ENCODE measurements at places on chromosomes 2 and 18.
A peak's percentile ranks its signal among the peaks of the same experiment; 100 is the strongest.

DNA sequence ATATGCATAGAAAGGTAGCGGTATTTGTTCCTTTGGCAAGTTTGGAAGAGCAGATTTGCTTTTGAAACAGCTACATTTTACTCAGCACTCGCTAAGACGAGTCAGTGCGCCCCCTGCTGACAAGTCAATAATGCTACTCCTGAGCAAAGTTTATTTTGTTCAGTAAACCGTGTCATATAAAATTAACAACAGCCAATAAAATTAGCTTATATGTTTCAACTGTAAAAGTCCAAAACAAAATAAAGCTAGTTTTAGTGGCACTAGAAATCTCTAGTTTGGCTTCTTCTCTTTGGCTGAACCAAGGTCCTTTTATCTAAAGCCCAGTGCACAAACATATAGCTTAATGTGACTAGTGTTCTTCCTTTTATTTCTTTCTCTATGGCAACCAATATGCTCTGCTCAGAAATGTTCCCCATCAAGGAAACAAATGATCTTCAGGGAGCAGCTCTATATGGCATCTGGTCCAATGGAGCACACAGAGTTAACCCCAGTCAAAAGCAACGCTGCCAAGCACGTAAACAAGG, 4.2 kb upstream of the POU3F3 start:
- DNase-seq: peak; percentile 79

GRCh38 chr2:237591141-237591881, 777 bp upstream of the RAB17 start:
- DNase-seq: no peak

- DNase-seq: no peak
Measured at GRCh38 chr2:190819840-190820301, 60.8 kb upstream of the GLS start.

DNA sequence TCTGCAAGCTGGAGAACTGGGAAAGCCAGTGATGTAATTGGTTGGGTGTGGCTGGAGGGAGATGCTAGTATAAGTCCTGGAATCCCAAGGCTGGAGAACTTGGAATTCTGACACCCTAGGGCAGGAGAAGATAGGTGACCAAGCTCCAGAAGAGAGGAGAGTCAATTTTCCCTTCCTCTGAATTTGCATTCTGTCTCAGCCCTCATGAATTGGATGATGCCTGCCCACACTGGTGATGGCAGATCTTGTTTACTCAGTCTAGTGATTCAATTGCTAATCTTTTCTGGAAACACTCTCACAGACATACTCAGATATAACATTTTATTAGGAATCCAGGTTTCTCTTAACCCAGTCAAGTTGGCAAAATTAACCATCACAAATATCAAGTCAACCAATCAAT, 287.2 kb downstream of the RDH14 start:
- no peak for DNase-seq

GRCh38 chr2:120448961-120449810, 103.2 kb downstream of the INHBB start:
- peak; percentile 35 for DNase-seq

DNA sequence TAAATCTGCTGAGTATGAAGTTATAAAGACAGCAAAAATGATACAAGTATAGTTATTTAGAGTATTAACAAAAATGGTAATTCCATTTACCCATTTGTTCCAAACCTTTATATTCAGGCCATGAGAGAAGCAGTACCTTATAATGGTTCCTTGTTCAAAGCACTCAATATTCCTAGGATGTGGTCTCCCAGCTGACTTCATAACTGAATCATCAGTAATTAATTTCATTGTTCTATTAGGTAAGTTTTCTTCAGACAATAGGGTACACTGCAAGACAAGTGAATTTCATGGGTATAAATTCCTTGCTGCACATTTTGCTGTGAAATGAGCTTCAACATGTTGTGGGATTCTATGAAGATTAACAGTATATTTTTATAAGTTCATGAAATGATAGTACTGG, 550.8 kb upstream of the ZEB2 start:
- DNase-seq: no peak

DNA sequence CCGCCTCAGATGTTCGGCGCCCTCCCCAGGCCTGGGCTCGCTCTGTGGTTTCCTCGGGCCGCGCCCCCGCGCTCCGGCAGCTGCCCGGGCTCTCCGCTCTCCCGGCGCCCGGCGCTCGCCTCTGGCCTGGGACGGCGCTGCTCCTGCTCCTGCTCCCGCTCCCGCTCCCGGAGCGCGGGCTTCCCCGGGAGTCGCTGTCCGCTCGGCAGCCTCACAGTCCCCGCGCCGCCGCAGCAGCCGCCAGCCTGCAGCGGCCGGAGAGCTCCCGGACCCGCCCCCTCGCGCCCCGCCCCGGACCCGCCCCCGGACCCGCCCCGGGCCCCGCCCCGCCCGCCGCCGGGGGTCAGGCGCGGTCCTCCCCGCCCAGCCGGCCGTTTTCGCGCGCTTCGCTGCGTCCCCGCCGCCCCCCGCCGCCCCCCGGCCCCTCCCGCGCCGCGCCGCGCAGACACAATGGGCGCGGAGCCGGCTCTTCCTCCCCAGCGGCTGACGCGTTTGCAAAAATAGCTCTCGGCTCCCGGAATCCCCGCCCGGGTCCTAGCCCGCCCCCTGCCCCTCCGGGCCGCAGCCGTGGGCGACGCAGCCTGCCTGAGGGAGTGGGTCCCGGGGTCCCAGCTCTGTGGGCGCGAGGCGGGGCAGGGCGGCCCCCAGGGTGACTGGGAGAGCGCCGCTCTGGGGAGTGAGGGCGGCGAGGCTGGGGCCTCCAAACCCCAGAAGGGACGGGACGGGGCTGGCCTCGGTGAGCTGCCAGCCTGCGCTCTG, at the start of gene ARL4C:
Gene ARL4C, minus strand, starts transcription at position 247 of the 759 bp plus-strand sequence. CDS start 495 bp downstream, outside the sequence.
- DNase-seq: peak; percentile 42

GRCh38 chr18:5058768-5059695, 138.0 kb downstream of the AKAIN1 start:
- DNase-seq: no peak

GRCh38 chr2:78940998-78941397, 84.5 kb upstream of the REG3G start:
- DNase-seq: no peak

DNA sequence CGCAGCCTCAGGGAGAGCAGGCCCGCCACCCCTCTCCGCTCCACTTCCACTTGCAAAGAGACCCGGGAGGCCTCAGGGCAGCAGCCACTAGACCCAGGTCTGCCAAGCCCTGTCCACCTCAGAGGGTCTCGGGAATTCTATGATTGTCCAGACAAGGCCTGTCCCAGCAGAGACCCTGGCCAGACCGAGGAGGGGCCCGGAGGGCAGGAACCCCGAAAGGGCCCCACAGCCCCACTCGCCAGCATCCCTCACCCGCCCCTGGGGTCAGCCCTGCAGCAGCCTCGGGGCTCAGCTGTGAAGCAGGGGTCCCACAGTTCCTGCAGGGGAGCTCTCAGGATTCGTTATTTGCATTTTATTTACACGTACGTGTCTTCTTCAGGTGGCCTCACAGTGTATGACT, 269.5 kb downstream of the EIPR1 start:
- no peak for DNase-seq

DNA sequence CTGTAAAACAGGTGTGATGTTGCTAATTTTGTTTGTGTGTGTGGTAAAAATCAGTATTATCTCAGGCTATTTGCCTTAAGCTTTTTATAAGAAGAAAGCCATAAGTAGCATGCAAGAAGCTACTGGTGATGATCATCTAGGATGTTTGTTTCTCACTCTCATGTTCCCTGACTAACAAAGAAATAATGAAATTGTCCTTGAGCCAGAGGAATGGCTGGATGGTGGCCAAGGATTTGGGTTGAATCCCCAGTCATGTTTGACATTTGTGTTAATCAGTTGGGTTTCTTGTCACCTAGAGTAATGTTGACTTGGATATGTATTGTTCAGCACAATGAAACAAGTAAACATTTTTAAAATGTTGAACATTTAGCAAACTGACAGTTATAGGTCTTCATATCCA, 496.8 kb upstream of the ZEB2 start:
- no peak for DNase-seq

DNA sequence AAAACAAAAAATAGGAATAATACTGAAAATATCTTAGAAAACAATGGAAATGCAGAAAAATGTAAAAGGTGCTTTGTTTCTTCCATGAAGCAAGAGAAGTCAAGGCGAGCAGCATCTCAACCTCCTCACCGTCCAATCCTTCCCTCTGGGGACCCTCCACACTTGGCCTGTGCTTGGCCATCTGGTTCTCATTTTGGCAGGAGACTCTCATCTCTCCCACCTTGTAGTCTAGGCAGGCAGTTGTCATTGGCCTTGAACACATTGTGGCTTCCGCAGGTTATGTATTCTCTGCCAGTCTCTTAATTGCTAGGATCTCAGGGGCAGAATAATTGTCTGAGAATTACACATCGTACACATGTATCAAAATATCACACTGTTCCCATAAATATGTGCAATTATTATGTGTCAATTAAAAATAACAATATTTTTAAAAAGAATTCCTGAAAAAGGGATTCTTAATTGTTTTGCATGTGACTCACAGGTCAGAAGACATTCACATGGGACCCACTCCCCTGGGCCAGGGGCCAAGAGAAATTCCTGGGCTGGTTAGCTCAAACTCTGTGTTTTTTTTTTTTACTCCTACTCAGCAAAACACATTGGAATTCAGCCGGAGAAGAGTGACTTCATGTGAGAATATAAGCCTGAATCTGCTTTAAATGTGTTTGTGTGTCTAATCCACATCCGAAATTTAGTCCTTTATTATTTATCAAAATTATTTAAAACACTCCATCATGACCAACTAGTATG, 14.0 kb upstream of the ANKRD62 start:
- DNase-seq: no peak

DNA sequence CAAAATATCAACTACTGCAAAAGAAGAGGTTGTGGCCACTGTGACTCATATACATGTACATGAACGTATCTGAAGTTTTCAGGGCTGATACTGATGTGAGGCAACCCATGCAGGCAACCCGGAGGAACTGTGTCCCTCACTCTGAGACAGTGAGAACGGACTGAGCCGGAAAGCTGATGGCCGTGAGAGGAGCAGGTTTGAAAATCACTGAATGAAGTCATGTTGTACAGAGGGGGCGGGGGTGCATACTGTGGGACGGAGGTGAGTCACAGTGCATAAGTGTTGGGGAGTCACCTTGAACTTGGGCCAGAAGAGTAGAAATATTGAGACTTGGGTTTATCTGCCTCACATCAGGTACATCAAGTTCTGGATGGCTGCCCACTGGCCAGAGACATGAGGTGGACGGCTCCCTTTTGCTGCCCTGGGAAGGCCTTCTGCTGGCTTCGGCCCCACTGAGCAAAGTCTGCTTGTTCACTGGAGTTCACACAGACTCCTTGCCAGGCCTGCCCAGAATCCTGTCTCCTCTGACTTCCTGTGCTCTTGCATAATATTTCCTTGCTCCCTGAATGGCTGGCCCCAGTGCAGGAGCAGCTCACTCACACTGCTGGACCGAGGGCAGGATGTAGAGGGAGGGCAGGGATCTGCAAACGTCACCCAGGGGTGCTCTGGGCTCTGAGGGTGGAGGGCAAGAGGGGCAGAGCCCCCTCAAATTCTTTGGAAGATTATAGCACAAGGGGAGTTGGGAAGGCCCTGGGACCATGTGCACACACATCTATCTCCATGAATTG, 18.1 kb downstream of the EPAS1 start:
- DNase-seq: peak; percentile 56

DNA sequence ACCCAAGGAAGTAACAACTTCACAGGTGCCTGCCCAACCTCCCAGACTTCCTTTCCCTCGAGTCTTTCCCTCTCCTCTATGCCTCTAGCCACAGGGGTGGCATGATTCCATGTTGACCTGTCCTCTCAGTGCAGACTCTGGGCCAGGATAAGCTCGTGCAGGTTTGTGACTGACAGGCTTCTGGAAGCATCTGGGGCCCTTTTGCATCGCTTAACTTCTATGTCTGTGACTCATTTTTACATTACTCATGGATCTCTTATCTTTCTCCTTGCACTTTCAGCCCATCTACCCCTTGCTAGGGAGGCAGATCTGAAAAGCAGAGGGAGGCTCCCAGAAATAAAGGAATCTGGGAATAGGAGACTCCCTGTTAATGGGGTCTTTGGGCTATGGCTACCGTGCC, 98.5 kb upstream of the RIOK3 start:
- no peak for DNase-seq

DNA sequence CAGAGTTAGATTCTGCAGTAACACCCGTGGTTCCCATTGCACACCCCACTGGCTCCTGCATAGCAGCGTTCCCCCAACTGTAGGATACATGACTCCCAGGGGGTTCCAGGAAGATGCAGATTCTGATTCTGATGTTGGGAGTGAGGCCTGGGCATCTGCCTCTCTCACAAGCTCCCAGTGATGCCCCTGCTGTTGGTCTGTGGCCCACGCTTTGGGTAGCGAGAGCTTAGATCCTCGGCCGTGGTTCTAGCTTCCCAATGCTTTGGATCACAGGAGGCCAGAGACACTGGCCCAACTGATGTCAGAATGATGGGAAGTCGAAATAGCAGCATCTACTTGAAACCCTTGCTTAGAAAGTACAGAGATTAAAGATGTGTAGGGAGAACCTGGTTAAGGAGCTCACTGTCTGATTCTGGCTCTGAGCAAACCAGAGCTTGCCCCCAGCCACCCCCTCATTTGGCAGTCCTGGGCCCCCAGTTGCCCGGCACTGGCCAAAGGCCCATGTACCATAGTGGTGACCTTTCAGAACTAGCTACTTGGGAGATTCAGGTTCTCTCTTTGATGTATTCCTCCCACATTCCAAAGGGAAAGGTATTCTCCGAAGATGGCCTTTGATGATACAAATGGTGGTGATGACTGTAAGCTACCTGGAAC, 197.5 kb downstream of the FAM210A start:
- no peak for DNase-seq

DNA sequence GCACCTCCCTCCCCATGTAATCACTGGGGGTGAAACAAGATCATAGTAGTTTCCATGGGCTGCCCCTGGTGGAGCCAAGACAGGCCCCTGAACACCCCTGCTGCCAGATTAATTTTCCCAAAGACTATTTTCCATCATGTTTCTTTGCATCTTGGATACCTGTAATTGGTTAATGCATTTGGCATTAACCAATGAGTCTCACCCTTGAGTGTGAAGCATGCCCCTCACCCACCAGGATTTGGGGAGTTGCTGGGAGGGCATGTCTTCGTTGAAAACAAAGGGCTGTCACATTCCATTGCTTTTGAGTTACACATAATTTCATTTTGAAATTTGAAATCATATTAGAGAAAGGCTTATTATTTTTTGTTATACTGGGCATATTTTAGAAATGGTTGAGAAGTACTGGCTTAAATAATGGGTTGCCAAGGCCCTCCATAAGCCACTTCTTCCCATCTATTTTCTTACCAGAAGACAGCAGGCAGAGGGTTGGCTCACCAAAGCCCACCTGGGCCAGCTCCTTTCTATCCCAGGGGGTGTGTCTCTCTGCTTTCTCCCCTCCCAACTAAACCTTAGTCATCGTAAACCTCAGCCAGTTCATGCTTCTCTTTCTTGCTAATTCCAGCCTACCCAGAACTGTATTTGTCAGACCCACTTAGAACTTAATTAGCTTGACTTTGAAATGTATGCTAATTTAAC, 51.8 kb downstream of the ATIC start:
- no peak for DNase-seq

DNA sequence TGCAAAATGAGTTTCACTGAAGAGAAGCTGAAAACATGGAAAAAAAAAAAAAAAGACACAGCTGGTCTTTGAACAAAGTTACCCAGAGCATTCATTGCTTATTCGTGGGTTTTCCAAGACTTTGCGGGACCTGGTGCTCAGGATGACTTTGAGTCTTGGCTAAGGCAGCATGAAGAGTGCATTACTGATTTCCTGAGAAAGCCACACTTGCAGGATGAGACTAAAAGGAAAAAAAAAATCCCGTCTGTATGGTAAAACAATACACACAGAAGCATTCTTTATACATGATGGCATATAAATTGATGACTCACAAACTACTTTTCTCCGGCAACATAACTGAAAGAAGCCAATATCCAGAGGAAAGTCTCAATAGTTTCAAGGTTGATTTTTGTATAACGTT, 195.4 kb downstream of the SPP2 start:
- no peak for DNase-seq

Data from dorsolateral prefrontal cortex (tissue), 122 donors.